ENCODE measurements at places on chromosomes 3 and 15.

- ATAC-seq = no peak
These were observed 244.8 kb upstream of the RGMA start for GRCh38 chr15:93333796-93334195.

- ATAC-seq = no peak
These were observed 205.3 kb upstream of the TBL1XR1 start for GRCh38 chr3:177402533-177402932.

DNA sequence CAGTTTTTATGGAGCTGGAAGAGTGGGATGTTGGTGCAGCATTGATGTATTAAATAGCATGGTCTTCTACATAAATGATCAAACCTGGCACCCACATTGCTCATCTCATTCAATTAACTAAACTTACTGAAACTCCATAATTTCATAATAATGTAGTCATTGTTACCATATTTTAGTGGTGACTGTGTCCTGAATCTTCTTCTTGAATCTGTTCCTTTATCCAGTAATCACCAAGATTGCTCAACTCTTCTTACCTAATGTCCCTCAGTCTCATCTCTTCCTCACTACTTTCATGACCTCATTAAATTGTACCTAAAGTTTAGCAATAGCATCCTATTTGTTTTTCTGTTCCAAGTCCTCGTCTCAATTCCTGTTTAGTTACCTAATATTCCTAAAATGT, 69.8 kb downstream of the FGF7 start:
- peak; percentile 93 for ATAC-seq

DNA sequence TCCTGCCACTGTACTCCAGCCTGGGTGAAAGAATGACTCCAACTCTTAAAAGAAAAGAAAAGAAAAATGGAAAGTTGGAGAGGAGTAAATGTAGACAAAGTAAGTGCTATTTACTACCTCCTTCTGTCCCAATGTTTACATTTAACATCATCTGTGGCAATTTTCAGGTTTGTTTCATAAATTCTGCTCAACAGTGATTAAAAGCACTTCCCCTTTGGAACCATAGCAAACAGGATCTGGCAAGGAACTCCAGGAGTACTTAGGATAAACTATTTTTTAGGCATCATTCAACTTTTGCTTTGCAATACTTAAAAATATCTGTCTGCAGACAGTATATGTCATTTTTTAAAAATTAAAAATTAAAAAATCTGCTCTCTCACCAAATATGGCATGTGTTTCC, 5.5 kb upstream of the CX3CR1 start:
- no peak for ATAC-seq

DNA sequence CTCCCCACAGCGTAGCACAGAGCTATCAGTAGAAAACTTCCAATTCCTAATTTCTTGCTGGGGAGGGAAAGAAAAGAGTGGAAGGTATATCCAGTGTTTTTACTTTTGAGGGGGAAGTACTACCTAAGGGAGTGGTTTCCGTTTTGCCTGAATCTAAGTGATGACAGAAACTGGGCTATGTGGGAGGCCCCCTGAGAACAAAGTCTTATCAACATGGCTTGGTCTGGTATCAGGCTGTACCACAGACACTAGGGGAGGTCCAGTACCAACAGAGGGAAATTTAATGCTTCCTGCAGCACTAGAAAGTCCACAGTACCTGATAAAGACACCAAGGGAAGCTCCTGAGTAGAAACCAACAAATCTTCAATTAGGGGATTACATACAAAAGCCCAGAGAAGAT, 199.2 kb downstream of the IL5RA start:
- no peak for ATAC-seq

DNA sequence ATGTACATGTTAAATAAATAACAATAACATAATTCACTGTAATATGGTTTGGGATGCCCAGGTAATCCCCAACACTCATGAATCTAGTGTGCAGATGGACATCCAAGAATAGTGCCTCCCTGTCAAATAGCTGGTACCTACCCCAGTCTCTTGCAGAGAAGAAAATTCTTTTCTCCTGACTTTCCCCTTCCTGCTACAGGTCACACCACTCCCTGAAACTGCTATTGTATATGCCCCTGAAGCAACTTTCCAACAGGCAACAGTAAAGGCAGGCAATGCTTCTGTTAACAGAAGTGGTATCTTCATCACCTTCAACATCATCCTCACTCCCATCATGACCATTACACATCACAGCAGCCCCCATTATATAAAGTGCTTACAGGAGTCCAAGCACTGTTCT, 431.6 kb downstream of the MAGI1 start:
- no peak for ATAC-seq

GRCh38 chr3:52609316-52609815, 73.0 kb downstream of the UQCC5 start:
- ATAC-seq = no peak

DNA sequence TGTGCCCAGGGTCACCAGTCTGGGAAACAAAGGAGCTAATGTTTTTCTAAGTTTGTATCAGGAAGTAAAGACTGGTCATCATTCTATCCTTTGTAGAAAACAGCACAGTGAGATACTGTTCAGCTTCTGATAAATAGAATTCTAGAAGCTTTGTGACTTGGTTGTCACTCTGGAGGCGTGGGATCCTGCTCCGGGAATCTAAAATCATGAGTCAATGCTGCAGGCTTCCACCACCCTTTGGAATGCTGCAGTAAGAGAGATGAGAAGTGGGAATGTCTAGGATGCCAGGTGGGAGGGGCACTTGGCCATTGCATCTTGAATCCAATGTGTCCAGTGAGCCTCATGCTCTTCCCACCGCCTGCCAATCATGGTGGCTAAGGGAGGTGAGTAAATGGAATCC, 40.9 kb downstream of the SAMMSON start:
- ATAC-seq = no peak

DNA sequence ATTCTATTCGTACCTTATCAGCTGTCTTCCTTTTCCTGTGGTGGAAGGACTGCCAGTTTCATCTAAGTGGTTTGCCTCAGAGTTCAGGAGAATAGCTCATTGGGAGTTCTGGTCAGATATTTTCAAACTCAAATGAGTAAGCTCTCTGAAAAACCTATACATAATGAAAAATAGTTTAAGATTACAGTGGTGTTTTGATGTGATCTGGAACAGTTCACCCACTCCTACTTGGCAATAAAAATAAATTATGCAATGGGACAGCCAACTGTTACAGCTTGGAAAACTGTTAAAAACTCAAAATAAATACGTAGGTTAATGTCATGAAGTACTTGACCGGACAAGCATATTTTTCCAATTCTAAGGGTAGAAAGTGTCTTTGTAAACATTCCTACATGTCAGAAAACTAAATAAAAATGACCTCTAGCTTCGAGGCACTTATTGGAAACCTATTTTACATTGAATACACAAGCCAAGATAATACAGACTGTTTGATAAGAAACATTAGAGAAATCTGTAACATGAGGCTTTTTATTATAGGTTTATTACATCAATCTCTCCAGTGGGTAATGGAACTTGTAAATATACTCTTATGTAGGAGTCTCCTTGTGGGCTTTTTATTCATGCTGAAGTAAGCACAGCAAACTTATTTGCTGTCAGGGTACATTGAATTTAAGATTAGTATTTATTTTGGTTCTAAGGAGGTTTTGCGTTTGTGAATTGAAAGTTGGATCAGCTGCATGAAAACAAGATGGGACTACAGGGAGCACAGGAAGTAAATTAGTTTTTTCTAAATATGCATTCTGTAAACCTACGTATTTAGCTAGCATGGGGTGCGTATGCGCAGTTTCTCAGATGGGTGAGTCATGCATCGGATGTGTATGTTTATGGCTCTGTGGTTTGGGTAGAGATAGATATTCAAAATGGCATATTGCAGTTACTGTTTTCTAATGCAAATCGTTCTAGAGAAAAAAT, 453.1 kb downstream of the IL5RA start:
- ATAC-seq = no peak

DNA sequence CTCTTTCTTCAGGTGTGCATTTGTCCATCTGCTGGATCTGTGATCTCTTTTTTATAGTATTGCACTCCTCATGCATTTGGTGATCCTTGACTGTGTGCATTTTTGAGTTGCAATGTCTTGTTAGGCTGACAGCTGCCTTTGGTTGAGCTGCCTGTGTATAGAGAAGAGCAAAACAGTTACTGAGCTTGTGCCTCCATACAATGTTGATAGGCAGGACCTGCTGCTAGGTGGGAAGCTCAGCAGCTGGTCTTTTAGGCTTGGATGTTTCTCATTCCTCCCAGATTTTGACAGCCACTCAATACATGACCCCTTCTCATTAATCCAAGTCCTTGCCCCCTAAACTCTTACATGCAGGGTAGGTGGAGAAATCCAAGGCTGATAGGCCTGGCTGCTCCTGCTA, 74.8 kb upstream of the PIAS1 start:
- ATAC-seq = no peak

- no peak for ATAC-seq
These were observed 829.4 kb downstream of the FHIT start for GRCh38 chr3:60421749-60422446.

DNA sequence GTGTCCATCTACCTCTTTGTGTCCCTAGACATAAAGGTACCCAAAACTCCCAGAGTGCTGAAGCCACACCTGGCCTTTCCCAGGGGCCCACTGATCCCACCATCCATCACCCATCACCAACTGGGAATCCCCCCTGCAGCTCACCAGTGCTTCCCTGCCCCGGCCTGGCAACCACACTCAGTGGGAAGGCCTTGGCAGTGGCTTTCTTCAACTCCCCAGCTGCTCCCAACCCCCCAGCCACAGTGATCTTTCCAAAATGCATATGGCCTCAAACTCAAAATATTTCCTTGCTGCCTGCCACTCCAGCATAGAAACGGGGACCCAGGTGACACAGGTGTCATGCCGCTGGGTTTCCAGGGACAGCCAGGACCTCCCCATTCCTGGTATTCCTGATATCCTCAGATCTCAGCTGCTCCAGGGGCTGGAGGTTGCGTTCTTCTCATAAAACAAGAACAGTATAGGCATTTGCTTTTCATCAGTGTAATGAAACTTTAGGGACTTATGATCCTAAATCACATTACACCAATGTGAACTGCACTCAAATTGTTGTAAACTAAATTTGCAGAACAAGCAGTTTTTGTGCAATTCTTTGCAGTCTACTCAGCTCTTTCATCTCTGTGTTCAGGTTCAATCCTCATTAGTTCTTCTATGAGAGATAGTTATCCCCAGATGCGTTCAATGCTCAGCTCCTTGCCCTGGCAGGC, 1.3 kb downstream of the OCA2 start:
- ATAC-seq = no peak

GRCh38 chr15:99385005-99385669, 133.9 kb downstream of the LRRC28 start:
- no peak for ATAC-seq

DNA sequence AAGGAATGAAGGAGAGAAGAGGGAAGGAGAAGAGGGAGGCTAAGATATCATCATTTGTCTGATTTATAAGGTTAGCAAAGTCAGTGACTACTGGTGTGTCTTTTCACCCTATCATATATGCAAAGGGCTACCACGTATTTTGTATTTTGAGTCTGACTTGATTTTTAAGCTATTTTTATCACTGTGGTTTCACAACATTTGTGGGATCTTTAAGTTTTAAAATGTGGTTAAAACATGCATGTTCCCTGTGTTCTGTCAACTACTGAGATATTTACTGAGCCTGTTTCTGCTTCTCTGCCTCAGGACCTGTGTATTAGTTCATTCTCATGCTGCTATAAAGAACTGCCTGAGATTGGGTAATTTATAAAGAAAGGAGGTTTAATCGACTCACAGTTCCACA, 22.5 kb upstream of the SPTSSB start:
- no peak for ATAC-seq

- peak; percentile 8 for ATAC-seq
These were observed 895 bp upstream of the ARHGAP31 start for GRCh38 chr3:119293105-119293870.

Data from gastroesophageal sphincter (tissue), 4 donors.